ENCODE measurements at places on chromosomes 1 and 21. TPM values are rescaled to one million over a fixed set of nuclear protein-coding genes. Genes with fewer than 3 reads are reported as not detected.

ZNF670 gene
- total RNA-seq = 4.5 TPM

PCP4L1 gene
- total RNA-seq = not detected

E2F2 gene
- 22.1 TPM for total RNA-seq

DNA sequence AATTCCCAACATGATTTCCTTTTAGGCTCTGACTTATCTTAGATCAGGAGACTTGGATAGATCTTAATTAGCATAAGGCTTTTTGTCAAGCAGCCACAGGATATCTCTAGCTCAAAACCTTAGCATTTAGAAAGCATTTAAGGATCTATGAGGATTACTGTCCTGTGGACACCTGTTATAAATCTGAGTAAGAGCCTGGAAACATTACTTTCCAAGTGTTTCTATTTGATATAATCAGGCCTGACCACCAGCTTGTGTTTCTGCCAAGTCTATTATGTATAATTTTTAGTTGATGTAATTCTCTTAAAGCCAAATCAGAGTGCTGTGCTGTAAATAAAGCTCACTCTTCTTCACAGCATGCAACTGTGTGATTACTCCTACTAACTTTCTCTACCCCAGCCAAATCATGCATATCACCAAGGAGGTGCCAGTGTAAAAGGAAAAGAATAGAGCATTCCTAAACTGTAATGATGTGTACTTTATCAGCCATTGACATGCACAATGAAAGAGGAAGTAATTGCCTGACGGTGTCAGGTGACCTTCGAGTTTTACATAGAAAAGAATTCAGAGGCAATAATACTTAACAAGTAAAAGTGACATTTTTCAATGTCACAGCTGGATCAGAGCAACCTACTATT, 309.9 kb upstream of the PRMT6 start:
- no peaks in the 10 kb centered on the region for H3K4me1 ChIP-seq
- no peaks in the 10 kb centered on the region for H3K27me3 ChIP-seq
- DNase-seq = no peak
- H3K27ac ChIP-seq = no peak overlapping the region

- H3K27ac ChIP-seq = no peak overlapping the region
- no peak overlapping the region for H3K4me3 ChIP-seq
- H3K4me1 ChIP-seq = no peaks in the 10 kb centered on the region
- no peak for DNase-seq
- H3K27me3 ChIP-seq = no peaks in the 10 kb centered on the region
- H3K36me3 ChIP-seq = peaks cover 2% of the 10 kb centered on the region
Measured at GRCh38 chr1:147208619-147209018, 16.5 kb downstream of the FMO5 start.

GRCh38 chr1:8169364-8170058, 143.4 kb upstream of the ERRFI1 start:
- DNase-seq = peak; percentile 66
- peaks cover 38% of the 10 kb centered on the region for H3K4me1 ChIP-seq
- peak overlapping the region; percentile 44 for H3K4me3 ChIP-seq
- H3K27me3 ChIP-seq = no peaks in the 10 kb centered on the region
- H3K27ac ChIP-seq = peak overlapping the region; percentile 91

DNA sequence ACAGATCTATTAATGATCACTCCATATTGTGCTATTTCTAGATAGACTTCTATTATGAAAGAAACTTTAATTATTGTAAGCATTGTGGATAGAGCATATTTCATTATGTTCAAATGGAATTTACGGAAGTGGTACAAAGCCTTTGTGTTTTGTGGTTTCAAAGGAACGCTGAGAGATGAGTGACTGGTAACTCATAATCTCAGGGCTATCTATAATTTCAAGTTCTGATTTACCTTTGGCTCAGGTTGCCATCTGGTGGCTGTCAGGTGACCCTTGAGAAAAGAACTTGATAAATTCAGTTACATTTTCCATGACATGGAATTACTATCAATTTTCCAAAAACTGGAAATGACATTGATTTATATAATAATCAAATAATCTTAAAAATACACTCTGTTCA, 12.2 kb downstream of the NTNG1 start:
- DNase-seq = no peak
- no peaks in the 10 kb centered on the region for H3K36me3 ChIP-seq
- peaks cover 10% of the 10 kb centered on the region for H3K27me3 ChIP-seq
- no peak overlapping the region for H3K27ac ChIP-seq
- no peaks in the 10 kb centered on the region for H3K4me1 ChIP-seq

DNA sequence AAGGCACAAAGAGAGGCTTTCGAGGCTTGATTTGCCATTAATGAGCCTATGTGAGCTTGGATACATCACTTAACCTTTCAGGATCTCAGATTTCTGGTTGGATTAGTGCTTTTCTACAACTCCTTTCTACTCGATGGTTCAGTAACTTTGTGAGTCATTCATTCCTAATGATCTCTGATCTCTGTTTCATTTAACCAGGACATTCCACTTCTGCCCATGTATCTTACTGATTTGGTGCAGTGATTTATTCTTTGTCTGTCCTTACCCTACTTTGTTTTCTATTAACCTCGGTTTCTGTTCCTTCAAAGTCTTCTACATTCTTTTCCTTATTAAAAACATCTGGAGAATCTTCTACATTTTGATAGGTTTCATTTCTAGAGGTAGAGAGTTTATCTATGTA, 94.6 kb upstream of the ZBTB18 start:
- H3K27me3 ChIP-seq = peaks cover 15% of the 10 kb centered on the region
- no peak overlapping the region for H3K4me3 ChIP-seq
- no peak overlapping the region for H3K27ac ChIP-seq
- DNase-seq = no peak
- H3K4me1 ChIP-seq = no peaks in the 10 kb centered on the region

DNA sequence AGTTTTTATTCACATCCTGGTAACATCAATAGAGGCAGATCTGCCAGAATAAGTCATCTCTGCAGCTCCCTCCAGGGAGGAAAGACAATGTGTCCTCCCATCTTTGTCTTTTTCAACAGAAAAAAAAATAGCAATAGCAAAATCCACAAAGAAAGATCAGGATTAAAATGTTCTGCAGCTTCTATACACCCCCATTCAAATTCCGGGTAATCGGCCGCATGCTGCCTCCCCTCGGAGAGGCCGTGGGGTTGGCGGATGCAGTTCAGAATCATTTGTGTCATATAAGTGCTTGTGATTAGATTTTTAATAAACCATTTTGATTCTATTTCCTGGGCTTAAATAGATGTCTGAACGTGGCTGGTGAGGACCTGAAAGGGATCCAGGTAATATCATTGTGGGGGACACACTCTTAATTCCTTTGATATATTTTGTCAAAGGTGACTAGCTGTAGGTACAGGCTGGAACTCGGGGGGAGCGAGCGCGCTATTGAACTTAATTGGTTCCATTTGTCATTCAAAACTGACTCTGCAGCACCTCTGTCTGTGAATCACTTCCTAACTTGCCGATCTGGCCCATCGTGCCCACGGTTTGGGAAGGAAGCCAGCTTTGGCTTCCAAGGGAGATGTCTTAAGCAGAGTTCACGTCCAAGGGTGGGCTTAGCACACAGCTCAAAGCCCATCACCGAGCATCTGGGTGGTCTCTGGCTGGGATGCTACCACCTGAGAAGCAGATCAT, 85.6 kb upstream of the ARHGEF16 start:
- no peak for DNase-seq
- no peak overlapping the region for H3K27ac ChIP-seq
- peaks cover 4% of the 10 kb centered on the region for H3K4me1 ChIP-seq
- H3K27me3 ChIP-seq = peaks cover 1% of the 10 kb centered on the region
- H3K36me3 ChIP-seq = no peaks in the 10 kb centered on the region

GRCh38 chr1:162028726-162029125, 5.1 kb upstream of the OLFML2B start:
- no peak overlapping the region for H3K4me3 ChIP-seq
- no peak for DNase-seq
- no peak overlapping the region for H3K27ac ChIP-seq
- peaks cover 4% of the 10 kb centered on the region for H3K4me1 ChIP-seq
- H3K27me3 ChIP-seq = peaks cover 30% of the 10 kb centered on the region
- H3K36me3 ChIP-seq = no peaks in the 10 kb centered on the region

DNA sequence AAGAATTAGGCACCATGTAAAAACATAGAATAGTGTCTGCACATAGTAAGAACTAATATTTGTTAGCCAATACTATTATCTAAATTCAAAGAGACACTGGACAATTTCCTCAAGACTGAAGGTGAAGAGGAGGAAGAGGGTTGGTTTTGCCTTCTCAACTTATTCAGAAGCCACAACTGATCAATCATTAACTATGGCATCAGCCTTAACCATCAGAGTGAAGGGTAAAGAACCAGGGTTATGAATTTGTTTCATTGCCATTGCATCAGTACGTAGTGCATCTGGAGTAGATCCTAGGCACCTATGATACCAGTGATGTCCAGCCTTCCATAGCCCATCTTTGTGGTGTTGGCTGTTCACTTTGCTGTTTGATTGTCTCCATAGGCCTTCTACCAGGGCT, 421.7 kb upstream of the DEPDC1 start:
- no peak overlapping the region for H3K27ac ChIP-seq
- no peaks in the 10 kb centered on the region for H3K4me1 ChIP-seq
- no peak for DNase-seq

- peaks cover 41% of the 10 kb centered on the region for H3K4me1 ChIP-seq
- peak overlapping the region; percentile 85 for H3K4me3 ChIP-seq
- DNase-seq = peak; percentile 74
Measured at GRCh38 chr1:8423692-8424538, 106.0 kb downstream of the SLC45A1 start.
